Central memory CD4-positive, alpha-beta T cell (primary cell): ENCODE measurements at places on chromosomes 11 and 22.

DNA sequence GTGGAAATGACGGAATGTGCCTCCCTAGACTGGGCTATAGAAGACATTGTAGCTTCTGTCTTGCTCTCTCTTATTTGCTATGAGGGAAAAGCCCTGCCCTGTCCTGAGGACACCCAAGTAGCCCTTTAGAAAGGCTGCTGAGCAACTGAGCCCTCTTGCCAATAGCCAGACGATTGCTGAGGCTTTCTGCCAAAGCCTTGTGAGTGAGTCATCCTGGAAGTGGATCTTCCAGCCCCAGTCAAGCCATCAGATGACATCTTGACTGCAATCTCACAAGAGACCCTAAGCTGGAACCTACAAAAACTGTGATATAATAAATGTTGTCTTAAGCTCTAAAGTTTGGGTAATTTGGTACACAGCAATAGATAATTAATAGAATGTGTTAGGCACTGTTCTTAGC is 3.9 kb upstream of the TRAF6 start:
- no peak for DNase-seq

DNA sequence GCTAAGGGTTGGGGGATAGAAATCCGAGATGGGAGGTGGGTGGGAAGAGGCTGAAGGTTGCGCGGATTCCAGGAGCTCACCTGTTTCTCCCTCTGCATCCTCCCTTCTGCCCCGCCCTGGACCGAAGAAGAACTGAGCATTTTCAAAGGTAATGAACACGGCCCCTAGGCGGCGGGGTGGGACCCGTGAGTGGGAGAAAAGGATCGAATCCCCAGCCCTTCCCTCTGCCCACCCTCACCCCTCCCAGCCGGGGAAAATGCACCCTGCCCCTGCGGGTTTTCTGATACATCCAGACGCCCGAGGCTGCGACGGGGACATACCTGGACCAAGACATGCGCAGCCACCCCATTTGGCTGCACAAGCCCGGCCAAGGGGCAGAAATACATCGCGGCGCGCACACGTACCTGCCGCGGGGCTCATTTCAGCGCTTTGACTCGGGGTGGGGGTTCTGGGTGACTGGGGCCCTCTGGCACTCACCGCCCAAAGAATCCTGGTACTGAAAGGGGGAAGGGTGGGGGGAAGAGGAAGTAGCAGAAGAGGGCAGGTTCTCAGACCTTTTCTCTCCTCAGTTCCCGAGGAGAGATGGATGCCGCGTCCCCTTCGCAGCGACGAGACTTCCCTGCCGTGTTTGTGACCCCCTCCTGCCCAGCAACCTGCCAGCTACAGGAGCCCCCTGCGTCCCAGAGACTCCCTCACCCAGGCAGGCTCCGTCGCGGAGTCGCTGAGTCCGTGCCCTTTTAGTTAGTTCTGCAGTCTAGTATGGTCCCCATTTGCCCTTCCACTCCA is 6.0 kb downstream of the VSIG2 start:
- peak; percentile 16 for DNase-seq

GRCh38 chr11:100929377-100929776 is 200.2 kb downstream of the PGR start:
- DNase-seq, result no peak

DNA sequence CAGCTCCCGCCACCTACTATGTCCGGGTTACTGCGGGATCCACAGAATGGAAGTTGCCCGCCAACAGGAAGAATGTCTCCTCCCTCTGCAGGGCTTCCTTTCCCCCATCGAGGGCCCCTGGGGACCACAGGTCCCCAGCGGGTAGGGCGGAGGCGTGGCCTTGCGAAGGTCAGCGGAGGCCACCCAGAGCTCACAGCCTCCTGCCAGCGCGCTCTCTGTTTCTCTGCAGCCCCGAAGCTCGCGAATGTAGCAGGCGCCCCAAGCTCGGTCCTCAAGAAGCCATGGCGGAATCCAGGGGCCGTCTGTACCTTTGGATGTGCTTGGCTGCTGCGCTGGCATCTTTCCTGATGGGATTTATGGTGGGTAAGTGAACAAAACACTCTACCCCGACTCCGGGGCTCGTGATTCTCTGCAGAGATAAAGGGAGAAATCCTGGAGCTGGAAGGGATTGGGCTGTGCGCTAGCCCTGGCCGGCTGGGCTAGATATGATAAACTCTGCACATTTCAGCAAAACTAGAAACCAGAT is at the start of gene NAALAD2:
NAALAD2 (plus strand) TSS at position 186 of the 526 bp plus-strand sequence; CDS start at position 282, 96 bp downstream.
- no peak for DNase-seq

GRCh38 chr11:1036303-1036923 is at the start of gene MUC6:
MUC6 (minus strand) TSS chr11:1036718; CDS start chr11:1036655, 63 bp downstream.
- DNase-seq, result no peak

DNA sequence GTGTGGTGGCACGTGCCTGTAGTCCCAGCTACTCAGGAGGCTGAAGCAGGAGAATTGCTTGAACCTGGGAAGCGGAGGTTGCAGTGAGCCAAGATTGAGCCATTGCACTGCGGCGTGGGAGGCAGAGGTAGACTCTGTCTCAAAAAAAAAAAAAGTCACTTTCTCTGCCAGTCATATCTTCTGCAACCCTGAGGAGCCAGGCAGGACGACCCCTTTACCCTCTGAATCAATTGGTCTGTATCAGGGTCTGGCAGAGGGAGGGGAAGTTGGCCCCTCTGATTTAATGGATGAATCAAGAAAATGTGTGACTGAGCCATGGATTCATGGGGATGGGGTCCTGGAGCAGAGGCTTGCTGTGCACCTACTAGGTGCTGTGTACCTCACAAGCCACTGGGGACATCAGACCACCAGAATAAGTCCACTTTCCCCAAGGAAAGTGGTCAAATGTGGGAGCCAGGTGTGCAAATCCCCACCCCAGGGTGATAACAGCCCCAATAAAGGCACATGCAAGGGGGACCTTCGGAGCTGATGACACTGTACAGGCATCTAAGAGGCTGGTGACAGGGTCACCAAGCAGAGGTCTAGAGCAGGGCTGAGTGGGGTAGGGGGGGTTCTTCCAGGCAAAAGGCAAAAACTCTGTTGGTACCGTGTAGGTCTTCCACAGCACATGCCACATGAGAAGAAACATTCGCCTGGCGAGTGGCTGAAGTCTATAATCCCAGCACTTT is 29.0 kb downstream of the TXN2 start:
- no peak for DNase-seq

DNA sequence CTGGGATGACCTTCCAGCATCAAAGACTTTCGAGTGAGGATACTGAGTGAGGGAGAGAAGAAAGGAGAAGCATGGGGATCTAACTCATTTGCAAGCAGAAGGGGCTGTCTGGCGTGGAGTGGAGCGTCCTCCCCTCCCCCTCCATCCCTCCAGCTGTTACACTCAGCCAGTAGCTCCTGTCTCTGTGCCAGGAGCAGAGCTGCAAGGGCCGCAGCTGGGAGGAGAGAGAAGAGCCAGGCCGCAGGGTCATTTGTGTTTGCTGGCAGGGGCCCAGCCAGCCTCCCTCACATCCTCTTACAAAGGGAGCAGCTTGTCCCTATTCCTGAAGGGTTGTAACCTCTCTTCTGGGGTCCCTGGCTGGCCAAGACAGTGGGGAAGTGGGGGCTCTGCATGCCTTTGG is 57.9 kb downstream of the NECTIN1 start:
- no peak for DNase-seq
